ENCODE measurements at places on chromosomes 7 and 10.

DNA sequence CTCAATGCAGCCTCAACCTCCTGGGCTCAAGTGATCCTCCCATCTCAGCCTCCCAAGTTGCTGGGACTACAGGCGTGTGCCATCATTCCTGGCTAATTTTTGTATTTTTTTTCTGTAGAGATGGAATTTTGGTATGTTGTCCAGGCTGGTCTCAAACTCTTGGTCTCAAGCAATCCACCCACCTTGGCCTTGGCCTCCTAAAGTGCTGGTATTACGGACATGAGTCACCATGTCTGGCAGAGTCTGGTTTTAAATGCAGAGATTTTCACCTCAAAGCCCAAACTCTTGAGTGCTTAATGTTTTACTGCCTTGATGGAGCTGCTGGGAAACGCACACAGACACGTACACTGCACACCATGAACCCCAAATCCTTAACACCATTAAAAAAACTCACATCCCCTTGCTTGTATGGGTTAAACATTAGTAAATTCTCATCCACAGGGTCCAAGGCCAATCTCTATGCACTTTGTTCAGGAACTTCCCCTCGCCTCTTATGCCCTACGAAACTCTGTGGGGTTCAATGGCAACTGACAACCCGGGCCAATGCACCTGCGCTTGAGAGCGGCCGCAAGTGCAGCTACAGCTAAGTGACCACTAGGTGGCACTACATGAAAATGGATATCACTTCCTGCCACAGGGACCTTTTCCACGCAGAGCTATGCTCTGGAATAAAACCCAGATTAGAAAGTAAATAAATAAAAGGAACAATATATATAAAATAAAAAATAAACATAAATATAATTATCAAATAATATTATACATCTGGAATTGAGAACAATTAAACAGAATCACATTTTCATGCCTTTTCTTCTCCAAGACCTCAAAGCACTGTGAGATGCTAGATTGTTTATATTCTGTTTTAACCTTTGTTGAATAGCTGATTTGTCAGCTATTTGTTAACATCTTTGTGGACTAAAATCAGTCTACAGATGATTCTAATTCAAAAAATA lies 66.9 kb upstream of the AFAP1L2 start:
- DNase-seq = peak; percentile 55

DNA sequence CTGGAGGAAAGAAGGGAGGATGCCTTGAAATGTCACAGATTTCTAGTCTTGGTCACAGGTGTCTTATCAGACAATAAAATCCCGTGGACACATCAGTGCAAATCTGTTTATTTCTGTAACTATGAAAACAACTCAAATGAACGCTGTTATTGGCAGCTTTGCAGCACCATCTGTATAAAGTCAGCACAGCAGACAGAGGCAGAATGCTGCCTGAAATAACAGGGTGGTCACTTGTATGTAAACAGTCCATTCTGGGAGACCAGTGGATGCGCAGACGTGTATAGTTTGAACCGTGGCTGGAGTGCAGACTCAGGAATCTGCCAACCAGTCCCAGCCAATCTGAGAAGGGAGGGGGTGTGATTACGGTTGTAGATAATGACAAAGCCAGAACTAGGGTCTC lies 54.8 kb downstream of the SEC23IP start:
- no peak for DNase-seq

DNA sequence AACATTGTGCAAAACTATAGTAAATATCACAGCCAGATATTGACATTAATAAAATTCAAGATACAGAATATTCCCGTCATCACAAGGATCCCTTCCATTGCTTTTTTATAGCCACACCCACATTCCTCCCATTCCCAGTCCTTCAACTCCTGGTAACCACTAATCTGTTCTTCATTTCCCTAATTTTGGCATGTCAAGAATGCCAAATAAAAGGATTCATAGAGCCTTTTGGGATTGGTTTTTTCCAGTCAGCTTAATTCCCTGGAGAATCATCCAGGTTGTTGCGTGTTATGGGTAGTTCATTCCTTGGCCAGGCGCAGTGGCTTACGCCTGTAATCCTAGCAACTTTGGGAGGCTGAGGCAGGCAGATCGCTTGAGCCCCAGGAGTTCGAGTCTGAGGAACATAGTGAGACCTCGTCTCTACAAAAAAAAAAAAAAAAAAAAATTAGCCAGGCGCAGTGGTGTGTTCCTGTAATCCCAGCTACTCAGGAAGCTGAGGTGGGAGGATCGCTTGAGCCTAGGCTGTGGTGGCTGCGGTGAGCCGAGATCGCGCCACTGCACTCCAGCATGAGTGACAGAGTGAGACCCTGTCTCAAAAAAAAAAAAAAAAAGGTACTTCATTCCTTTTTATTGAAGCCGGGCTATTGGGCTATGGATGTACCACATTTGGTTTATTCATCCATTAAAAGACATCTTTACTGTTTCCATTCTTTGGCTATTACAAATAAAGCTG lies 2.7 kb downstream of the OGDH start:
- no peak for DNase-seq

DNA sequence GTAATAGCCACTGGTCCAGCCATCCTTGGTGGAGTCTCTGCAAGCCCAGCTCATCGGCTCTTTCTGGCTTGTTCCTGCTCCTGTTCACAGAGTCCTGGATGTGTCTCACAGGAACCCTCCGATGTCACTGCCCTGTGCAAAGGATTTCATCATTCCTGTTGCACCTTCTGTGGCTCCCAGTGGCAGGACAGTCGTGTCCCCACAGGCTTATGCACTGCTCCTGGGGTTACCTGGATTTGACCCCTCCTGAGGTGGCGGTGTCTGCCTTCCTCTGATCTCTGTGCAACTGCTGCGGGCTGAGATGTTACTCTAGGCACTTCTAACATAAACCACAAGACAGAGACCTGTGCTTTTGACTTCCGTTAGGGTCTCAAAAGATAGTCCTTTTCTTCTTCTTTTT lies 30.6 kb downstream of the APBB1IP start:
- DNase-seq = no peak

DNA sequence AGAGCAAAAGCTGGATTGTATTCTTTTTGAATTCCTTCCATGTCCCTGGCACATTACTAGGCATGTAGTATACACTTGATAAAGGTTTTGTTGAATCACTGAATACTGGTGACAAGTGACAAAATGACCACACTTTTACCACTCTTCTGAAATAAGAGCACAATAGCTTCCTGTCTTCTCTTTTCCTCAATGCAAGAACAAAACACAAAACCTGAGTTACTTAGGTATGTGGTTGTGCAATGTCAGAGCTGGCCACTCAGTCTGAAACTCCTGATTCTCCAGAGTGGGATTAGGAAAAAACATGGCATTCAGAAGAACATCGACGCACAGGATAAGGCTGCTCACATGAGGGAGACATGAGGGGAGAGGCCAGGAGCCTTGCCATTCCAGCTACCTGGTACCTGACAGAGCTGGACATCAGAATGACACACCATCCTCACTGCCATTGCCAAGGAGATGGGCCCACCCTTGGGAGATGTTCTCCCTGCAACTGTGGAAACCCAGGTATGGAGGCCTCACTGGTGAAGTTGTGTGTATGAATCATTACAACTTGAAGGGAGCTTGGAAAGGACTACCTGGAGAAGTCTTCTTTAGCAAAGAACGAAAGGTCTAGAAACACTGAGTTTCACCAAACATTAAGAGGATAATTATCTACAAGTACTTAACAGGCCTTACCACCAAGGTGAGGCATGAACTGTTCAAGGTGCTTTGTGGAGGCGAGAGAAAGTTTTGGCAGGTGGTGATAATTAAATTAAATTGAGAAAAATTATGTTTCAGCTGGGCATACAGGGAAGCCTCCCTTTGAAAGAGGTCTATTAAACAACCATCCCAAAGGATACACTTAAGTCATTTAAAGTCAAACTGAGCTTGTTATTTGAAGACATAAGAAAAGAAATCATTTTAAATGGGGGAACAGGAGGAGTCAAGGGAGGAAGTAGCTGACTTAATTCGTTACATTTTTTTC lies 246.5 kb upstream of the AOAH start:
- DNase-seq = no peak

DNA sequence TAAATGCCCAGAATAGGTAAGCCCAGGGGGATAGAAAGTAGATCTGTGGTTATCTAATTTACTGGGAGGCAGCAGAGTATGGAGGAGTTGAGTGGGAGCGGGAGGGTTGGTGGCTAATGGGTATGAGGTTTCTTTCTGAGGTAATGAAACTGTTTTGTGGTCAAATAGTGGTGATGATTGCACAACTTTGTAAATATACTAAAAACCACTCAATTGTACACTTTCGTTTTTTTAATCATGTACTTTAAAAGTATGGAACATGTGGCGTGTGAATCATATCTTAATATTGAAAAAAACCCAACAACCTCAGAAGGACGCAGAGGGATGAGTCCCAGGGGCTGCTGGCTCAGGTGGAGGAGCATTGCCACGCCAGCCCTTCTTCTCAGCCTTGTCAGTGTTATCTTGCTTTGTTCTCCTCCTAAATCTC lies 118.1 kb downstream of the WDR11 start:
- DNase-seq = no peak

- DNase-seq = no peak
These were observed 217.5 kb downstream of the POLR1F start for GRCh38 chr7:19491371-19491770.

DNA sequence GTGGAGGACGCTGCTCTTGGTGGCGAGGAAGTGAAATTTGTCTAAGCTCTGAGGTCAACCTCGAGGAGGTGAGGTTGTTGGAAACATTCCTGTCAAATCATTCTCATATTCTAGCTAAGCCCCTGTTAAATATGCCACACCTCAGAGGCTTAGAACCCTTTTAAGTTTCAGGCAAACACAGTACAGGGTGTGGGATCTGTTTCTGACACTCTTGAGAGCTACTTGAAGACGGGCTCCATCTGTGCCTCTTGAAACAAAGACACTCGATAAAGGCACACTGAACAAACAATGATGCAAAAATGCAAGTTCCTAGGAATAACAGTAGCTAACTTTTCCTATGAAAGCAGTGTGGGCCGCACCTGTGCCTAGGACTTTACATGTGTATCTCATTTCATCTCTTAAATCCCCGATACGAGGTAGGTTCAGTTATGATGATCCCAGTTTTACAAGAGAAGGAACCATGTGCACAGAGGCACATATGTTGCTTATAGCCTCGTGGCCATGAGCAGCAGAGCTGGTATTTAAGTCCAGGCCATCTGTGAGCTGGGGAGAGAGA lies 299.2 kb downstream of the CCDC3 start:
- no peak for DNase-seq

GRCh38 chr10:49649936-49650723 lies 29.3 kb upstream of the C10orf53 start:
- no peak for DNase-seq

DNA sequence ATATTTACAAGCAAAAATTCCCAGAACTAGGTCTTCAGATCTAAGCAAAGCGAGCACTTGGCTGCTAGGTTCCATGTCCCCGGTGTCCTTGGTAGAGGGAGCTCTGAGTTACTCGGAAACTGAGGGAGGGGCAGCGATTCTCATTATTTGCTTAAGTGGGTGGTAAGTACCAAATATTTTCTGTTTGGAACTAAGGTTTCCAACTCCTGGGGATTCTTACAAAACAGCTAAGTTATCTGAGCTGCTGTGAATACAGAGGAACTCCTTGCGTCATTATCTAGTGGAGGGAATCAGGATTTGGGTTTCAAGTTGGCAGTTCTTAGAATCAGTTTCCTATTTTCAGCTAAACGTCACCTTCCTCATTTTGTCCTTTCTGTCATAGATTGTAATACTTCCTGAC lies 76.8 kb upstream of the IKZF1 start:
- DNase-seq = no peak

DNA sequence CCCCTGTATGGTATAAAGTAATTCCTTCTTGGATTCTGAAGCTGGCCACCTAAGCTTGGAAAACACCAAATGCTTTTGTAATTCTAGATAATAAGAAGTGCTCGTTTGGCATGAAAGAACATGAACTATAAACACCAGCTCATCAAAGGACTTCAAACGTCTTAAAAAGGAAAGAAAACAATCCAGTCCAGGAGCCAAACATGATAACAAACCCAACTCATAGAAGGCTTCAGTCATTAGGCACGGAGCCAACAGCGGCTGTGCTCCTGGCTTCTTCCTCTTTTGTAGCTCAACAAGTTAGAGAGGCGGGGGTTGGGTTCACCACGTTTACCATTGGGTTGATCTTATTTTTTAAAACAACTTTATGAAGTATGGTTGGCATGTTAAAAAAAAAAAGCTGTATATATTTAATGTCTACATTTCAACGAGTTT lies 56.4 kb upstream of the ECHDC3 start:
- DNase-seq = peak; percentile 5

GRCh38 chr7:65912237-65912636 lies 39.4 kb downstream of the VKORC1L1 start:
- DNase-seq = no peak

DNA sequence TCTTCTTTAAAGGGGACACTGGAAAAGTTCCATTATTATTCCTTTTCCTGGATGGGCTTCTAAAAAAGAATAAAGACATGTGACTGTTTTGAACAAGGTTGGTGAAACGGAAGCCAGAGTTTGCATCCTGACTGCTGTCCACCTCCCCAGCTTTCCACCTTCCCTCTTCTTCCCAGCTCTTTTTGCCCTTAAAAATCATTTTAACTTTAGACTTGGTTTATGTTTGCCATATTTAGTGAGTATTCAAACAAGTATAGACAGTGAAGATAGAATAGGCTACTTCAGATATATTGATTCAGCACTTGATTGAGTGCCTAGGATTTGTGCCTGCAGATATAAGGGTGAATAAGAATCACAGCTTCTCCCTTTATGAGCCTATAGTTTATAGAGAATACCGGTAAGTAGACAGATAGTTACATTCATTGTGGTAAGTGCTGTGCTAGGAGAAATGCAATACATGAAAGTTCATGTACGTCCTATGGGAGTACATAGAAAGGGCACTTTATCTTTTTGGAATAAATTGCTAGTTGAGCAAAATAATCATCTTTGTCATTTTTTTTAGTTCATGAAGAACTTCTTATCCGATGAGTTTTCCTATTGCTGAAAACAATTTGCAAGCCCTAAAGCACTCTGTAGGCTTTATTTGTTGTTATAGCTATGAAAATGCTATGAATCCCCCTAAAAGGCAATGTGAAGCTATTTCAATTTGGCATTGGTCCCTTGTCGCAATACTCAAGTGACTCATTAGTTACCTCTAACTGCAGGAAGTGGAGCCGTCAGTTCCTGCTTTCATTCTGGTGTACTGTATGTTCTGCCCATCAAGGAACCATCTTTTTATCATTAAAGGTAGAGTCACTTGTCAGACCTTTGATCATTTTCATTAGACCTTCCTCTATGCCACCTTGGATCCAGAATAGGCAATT lies 57.2 kb upstream of the STRIP2 start:
- no peak for DNase-seq

- DNase-seq = no peak
These were observed 49.4 kb upstream of the RET start for GRCh38 chr10:43027331-43027955.

DNA sequence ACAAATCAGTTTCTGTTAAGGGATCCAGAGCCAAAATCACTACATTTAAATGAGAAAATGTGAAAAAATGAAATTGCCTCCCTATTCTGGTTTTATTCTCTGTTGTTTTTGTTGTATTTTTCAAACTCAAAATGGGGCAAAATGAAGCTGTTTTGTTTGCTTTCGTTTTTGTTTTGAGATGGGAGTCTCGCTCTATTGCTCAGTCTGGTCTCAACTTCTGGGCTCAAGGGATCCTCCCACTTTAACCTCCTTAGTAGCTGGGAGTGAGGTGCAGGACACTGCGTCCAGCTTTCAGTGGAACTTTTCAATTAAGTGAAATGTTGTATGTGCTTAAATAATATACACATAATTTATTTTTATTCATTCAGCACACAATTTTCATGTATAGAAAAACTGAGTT lies 205.0 kb downstream of the SORCS1 start:
- DNase-seq = no peak
